ENCODE measurements at places on chromosomes 4 and X.

DNA sequence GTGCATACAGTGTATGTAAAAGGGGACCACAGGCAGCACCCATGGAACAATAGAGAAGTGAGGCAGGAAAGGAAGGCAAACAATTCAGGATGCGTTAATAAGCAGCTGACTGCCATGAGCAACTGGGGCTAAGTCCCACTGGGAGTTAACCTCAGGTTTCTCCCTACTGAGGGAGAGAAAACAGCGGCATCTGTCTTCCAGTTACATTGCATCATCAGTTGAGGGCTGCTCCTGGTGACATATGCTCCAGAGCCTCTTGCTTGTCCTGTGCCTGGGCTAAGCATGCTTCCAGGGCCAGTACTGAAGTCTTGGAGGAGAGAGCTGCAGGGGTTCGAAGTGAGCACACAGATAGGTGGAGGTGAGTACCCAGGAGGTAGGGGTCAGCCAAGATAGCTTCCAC, 24.3 kb downstream of the RAI2 start:
- no peak for DNase-seq

DNA sequence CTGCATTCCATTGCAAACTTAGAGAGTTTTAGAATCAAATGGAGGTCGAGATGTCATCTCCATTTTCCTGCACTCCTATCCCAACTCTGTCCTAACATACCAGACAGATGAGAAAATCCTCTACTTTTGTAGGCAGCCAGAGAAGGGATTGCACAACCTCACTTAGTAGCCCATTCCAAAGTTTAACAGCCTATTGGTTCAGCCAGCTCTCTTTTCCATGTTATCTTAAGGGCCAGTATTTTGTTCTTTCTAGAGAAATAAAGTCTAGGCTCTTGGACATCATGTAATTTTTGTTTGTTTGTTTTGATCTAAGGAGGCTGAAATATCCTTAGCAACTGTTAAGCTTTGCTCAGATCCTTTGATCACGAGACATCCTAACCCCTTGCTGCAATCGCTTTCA, 173.0 kb downstream of the COX18 start:
- DNase-seq, result peak; percentile 92

DNA sequence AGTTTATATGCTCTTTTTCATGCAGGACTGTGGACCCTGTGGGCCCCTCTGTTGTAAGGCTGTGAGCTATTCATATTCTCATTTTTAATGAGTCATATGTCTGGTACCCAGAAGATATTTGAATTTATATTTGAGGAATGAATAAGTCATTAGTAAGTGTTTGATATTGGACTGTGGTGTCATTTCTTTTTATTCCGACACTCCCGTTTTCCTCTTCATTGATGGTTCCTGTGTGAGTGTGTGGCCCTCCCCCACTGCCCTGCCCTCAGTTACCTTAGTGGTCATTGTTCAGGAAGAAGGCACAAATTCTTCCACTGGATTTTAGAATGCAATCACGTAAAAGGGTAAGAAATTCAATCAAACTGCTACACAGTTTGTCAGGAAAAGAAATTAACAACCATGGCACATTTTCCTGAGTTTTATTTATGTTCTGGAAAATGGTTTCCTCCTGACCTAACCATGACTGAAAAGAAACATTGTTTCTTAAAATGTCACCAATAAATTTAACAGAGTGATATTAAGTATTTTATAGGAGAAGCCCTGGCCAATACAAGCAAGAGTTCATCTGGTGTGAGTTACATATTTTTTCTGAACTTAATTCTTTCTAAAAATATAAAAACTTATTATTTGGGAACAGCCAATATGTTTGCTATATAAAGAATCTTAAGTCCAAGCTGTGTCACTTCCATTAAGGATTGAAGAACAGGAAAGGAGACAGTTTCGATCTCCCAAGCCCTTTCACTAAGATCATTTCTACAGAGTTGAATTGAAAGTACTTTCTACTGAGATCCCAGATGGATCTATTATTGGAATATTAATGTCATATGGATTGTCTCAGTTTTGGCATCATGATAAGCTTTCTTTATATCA, 370.5 kb upstream of the ANXA10 start:
- DNase-seq, result no peak

- DNase-seq, result no peak
Measured at GRCh38 chr4:10965196-10965595, 280.6 kb upstream of the CLNK start.

GRCh38 chr4:13615161-13615560, 12.4 kb downstream of the BOD1L1 start:
- no peak for DNase-seq

DNA sequence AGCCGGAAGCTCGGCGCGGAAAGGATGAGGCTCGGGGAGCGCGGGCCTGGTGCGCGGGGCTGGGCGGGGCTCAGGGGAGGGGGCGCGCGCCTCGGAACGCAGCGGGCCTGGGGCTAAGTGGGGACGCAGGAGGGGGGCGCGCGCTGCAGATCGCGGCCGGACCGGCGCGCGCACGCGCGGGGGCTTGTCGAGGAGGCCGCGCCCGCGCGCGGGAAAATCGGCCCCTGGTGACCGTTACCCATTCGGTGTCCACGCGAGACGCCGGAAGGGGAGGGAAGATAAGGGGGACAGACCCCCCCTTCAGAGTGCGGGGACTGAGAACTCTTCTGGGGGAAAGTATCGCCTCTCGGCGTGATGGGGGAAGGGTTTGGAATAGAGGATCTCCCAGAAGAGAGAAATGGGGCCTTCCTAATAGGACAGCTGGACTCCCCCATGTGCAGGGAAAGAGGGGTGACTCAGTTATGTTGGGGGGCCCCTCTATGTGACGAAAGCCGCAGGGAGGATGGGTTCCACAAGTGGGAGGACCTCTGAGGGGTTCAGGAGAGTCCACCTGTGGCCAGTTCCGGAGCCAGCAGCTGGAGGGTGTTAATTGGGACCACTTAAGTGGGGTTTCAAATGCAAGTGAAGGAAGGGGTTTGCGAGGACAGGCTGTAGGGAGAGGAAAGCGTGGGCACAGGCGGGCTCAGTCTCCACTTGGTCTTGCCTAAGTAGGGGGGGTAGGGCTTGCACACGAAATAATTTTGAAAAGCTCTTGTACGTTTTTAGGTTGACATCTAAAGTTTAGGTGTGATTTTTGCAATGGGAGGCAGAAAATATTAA, 584 bp downstream of the SUV39H1 start:
- no peak for DNase-seq

- peak; percentile 23 for DNase-seq
Measured at GRCh38 chr4:79042079-79042674, 102.9 kb upstream of the PAQR3 start.

DNA sequence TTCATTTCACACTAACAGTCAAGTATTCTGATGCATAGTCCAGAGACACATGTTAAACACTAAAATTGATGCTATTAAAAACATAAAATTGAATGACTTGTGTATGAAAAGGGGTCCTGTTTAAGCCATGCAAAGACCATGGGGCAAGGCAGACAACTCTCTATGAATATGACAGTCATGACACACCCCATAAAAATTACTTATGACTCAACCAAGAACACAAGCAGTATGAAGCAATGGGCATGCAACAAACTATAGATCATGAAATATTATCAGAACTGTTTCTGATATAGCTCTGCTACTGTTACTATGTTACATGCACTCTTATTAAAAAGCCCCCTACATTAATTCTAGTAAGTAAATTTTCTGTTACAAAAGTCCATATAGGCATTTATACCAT, 57.5 kb upstream of the ZCCHC13 start:
- DNase-seq, result no peak

DNA sequence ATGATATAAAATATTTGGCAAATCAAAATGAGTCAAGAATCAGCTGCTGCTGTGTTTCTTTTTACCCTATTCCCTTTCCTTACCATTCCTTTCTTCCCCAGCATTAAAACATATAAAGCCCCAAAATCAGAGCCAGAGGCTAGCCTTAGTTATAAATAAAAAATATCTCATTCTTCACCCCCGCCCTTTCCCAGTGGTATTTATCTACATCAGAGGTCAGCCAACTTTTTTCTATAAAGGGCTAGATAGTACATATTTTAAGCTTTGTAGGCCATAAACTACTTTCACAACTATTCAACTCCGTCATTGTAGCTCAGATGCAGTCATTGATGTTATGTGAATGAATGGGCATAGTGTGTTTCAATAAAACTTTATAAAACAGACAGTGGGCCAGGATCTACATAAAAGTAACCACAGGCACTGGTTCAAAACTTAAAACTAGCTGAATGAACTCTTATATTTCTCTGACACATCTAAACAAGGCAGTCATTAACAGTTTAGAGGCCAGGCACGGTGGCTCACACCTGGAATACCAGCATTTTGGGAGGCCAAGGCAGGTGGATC, 30.5 kb upstream of the TCEANC start:
- no peak for DNase-seq

- DNase-seq, result no peak
Measured at GRCh38 chr4:141660880-141661279, 24.5 kb downstream of the IL15 start.

GRCh38 chrX:131955099-131955777, 67.9 kb upstream of the STK26 start:
- DNase-seq, result no peak

Measured in HFFc6 (cell line).